ENCODE measurements at places on chromosomes 12 and 14.

DNA sequence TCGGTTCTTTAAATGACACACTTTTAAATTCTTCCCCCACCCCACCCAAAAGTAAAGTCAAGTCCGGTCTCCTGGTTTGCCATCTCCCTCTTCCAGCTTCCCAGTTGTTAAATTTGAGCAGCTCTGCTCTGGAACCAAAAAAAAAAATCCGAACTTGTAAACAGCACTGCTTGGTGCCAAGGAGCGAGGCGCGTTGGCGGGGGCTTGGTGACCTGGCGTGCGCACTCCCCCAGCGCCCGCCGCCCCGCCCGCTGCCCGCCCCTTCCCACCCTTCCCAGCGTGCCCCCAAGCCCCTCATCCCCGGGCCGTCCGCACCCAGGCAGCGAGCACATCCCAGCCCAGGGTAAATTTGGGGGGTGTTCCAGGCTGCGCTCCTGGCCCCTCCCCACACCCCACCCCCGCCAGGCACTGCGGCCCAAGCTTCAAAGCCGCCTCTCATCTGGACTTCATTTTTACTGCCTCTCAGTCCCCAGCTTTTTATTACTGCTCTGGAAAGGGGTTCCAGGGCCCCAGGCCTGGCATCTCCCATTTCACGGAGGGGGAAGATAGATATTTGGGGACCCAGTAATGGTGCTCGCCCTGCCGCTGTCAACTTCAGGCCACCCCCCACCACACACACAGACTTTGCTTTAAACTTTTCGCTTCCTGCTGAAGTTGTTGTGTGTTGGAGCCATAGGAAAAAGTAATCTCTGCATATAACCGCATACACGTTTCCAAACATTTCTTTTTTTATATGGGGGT lies 11.7 kb upstream of the ITGB7 start:
- no peak for DNase-seq

DNA sequence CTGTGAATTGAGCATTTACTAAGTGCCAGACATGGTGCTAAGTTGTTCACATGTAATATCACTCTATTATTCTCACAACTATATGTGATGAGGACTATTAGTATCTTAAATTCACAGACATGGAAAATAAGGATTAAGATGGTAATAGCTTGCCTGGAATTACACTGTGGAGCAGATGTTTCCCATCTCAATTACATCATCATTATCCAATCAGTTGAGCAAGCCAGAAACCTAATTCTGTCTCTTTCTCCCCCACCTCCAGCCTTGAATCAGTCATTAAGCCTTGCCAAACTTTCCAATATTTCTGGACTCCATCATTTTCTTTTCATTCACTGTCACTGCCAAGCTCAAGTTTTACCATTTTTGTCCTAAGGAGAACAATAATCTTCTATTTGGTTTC lies 287.8 kb upstream of the KITLG start:
- no peak for DNase-seq

DNA sequence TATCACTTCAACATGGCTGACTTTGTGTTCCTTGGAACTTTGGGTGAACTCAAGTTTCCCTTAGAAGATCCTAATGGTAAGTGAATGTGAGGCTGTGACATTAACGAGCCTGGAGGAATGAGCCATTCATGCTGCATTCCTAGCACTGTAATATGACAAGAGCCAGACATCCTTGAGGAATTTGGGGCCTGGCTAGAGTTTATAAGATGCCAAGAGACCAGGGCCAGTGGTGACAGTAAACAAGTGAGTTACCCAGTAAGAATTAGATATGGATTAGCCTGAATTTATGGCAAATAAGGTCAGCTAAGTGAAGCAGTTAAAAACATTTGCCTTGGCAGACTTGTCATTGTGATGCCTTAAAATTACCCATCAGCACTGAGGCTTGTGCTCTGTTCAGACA lies 232.4 kb downstream of the AKAP6 start:
- DNase-seq, result no peak

DNA sequence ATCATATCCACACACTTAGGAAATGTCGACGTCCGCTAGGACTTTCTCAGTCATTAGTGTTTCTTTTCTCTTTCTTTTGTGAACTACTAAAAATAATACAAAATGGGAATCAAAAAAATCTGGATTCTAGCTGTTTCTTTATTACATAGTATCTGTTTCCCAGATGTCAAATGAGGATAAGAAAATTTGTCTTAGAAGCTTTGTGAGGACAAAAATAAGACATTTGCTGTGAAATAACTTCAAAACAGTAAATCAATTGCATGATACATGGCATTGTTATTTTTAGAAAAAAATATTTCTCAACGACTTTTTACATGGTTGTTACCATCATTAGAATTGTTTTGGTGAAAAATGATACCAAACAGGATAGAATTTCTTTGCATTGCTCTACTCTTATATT lies 71.4 kb upstream of the IFNG-AS1 start:
- no peak for DNase-seq

- no peak for DNase-seq
These were observed 13.2 kb downstream of the RTRAF start for GRCh38 chr14:52002542-52002941.

DNA sequence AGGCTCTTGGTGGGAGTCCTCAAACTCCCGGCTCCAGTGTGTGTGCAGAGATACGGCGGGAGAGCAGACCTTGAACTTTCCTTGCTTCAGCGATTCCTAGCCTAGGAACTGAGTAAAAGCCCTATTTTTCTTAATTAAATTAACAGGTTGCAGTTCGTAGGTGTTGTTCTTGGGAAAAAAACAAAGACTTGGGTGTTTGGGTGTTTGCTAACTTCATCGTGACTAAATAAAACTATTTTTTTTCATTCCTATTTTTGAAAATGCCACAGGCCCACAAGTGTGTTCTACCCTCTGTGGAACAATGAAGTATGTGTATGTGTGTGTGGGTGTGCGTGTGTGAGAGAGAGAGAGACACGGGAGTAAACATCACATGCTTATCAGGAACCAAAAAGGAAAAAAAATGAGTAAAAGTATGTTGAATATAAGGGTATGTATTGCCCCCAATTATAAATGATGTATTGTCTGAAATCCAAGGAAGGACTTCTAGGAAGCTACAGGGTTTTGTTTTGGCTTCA lies 651 bp downstream of the TMEM117 start:
- DNase-seq, result no peak

- DNase-seq, result peak; percentile 30
These were observed 77.7 kb upstream of the KCNJ8 start for GRCh38 chr12:21852251-21852650.

DNA sequence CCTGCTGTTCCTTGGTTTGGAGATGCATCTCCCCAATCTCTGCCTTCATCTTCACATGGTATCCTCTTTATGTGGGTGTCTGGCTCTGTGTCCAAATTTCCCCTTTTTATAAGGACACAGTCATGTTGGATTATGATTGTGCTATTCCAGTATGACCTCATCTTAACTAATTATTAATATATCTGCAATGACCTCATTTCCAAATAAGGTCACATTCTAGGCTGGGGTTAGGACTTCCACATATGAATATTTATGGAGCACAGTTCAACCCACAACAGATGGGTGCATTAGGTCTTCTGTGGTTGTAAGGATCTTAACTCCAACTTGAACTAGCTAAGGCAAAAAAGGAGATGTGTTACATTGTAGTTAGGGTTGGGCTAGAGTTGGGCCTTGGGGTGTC lies 69.4 kb downstream of the ADCK1 start:
- DNase-seq, result no peak

Measured in fibroblast of the conjunctiva (primary cell).